Stimulated activated CD4-positive, alpha-beta T cell treated with anti-CD3 and anti-CD28 coated beads, Interleukin-1b, Interleukin-23, amount 100 ng/mL, for 4 hours (primary cell): ENCODE measurements at places on chromosomes 3 and 15.
A peak's percentile ranks its signal among the peaks of the same experiment; 100 is the strongest.

DNA sequence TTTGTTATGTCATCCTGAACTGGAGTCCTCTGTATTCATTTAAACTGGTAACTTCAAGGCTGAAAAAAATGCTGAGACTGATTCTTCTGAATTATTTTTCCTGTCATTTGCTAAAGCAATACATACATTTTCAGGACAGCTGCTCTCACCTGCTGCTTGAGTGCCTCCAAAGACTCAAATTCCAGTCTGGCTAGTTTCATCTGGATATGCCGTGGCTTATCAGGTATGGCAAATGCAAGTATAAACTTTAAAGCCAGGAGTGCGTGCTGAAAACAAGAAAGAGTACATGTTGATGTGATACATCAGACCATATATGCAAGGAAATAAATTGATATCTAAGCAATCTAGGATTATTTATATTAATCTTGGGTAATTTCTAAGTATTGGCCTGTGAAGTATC is 146.1 kb downstream of the SNRK start:
- no peak for DNase-seq

GRCh38 chr15:46386356-46386755 is 751.5 kb downstream of the SQOR start:
- DNase-seq: no peak

GRCh38 chr3:5431146-5431545 is 243.6 kb downstream of the EDEM1 start:
- DNase-seq: no peak

GRCh38 chr15:44788748-44789147 is 52.4 kb downstream of the TRIM69 start:
- DNase-seq: peak; percentile 26

GRCh38 chr3:181564222-181564621 is 147.5 kb upstream of the SOX2 start:
- no peak for DNase-seq

DNA sequence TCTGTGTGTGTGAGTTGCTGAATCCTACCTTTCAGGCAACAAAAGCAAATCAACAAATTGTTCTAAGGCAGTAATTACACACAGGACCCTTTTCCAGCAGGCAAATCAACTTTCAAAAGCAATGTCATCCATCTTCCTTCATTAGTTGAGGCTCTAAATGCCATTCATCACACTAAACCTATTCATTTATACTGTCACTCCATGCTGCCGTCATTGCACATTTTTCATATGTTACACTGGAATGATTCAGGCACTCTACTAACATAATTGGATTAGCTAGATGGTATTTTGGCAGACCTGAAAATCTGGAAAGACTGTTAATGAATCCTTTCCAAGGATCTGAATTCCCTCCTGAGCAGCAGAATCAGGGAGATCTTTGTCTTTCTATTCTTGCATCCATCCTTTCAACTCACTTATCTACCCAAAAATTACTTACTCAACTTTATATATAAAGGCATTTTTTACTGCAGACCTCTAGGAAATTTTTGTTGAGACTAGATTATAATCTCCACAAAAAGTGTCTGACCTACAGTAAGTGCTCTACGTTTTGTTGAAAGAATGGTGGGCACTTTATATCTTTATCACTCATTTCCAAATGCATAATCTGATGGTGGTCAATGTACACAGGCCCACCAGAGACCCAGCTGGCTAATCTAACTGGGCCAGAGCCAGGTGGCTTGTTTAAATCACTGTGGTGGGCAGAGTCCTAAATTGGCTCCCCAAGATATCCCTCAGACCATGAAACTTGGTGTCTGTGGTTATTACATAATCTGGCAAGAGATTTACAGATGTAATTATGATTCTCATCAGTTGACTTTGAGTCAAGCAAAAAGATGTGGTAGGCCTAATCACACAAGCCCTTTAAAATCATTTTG is 25.0 kb downstream of the MIX23 start:
- no peak for DNase-seq

DNA sequence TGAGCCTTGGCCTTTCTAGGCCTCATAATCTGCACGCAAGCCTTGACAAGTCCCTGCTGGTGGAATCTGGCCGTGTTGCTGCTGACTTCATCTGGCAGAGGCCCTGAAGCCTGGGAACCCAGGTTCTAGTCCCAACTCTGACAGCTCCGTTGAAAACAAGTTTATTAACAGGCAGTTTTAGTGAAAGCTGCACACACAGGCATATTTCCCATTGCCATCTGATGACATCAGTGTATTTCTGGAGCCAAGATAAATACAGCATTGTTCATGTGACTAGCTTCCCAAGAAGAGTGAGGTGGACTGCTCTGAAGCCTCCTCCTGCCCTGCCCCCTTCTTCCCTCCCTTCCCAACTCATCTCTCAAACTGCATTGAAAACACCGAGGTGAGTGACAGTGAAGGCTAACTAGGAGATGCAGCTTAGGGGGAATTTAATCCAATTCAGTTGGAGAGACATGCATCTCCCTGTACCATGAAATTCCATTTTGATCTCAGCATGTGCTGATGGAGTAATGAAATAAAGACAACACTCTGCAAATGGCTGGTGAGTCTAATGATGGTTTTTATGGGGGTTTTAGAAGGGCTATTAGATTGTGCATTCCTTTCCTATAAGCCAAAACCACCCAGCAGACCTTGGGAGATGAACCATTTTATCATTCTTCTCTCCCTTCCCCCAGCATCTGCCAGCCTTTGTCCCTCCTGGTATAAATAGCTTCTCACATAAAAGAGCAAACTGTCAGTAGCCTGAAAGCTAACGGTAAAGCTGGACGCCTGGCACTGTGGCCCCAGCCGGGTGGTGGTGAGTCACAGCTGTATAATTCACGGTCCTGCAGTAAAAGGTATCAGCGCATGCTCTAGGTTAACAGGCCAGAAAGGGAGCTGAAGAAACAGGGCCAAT is 38.0 kb downstream of the PRICKLE2 start:
- DNase-seq: no peak

DNA sequence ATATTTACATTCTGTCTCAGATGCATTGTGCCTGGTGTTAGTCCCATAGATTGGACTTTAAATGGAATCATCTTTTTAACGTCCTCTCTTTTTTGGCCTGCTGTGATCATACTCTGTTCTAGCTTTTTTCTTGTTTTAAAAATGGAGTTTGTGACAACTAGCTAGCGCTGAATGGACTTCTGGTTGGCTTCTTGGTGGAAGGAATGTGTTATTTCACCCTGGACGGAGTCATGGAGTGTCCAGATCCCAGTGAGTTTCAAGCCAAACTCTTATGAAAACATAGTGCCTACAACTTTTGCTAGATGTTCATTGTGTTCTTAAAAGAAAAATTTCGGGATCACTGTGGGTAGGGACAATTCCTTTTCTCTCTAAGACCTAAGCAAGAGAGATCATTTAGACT is 192.6 kb downstream of the TCF12 start:
- DNase-seq: no peak

DNA sequence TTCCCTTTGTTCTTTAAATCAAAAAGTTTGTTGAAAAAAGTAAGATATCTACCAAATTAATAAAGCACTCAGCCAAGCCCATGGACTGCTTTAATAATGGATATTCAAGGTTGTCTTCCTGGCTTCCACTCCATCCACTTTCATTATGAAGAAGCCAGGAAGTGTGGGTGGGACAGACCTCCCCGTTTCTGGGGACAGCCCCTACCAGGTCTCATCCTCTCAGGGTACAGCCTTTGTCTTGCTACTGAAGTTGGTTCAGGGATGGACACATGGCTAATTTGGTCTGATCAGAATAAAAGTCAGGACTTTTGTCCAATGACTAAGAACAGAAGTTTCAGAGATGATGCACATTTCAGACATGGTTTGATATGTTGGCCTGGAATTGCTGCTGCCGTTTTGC is 32.6 kb downstream of the CCNB2 start:
- DNase-seq: no peak

DNA sequence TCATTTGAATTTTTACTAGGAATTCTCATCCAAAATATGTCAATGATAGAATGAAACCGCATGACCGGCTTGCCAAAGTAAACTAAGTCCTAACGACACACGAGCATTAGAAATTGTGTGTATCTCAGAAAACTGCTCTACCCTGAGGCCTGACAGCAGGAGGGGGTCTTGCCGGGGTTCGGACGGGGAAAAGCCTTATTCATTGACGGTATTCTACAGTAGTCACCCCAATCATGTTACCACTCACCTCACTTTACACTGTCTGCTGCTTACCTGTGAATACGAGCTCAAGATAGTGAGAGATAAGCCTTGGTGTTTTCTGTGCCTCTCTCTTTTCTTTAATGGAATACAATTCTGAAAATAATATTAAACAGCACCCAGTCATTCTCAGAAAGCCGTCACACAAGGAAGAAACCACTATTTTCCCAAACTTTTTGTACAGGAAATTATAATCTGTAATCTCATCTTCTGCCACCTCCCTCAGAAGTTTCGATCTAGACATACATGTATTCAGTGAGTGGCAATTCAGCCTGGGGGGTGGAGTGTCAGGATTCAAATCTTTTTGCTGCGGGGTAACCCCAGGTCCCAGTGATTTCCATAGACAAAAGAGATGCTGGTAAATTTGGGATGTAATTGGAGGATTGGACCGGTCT is 492 bp upstream of the FAM43A start:
- no peak for DNase-seq

DNA sequence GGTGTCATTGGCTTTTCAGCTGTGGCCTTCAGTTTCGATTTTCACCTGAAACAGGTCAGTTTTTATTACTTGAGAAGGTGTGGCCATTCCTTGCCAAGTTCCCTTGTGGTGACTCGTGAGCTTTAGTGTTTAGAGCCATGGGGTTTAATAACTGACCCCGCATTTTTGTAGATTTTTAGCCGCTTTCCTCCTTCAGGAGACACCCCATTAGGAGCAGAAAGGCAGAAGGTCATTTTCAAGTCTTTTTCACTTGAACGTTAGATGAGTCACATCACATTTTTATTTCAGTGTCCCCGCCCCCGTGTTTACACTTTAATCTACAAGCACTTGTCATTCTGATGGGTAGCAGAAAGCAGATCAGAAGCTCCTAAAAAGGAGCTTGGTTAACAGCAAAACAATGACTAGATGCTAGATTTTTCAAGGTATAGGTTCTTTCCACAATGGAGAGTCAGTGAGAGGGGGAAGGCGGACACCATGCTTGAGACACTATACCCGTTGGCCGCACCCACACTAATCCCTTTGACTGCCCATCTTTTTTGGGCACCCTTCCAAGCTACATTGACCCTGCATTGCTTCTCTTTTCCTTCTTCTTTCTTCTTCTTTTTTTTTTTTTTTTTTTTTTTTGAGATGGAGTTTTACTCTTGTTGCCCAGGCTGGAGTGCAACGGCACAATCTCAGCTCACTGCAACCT is 132.7 kb downstream of the GHSR start:
- no peak for DNase-seq

DNA sequence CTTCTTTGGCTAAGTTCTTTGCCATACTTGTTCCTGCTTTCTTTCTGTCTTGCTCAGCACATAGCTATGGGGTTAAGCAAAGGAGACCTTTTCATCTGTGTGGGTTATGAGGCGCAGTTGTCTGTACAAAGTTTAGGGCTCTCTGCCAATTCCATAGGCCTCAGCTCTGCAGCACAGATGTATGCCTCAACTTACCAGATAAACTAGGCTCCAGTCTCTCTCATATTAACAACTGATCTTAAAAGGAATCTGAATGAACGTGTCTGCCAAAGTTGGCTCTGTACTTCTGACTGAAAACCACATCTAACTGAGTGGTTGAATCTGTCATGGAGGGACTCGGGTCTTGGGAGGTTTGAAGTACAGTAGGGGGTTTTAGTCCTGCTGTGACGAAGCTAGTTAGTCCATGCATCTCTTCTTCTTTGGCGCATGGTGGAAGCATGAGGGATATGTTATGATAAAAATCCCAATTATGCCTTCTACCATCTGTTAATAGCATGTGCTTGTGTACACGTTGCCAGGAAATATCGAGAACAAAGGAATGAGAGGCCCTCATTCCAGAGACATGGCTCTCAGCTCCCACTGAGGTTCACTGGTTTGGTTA is 114.6 kb upstream of the TSC22D2 start:
- DNase-seq: no peak

DNA sequence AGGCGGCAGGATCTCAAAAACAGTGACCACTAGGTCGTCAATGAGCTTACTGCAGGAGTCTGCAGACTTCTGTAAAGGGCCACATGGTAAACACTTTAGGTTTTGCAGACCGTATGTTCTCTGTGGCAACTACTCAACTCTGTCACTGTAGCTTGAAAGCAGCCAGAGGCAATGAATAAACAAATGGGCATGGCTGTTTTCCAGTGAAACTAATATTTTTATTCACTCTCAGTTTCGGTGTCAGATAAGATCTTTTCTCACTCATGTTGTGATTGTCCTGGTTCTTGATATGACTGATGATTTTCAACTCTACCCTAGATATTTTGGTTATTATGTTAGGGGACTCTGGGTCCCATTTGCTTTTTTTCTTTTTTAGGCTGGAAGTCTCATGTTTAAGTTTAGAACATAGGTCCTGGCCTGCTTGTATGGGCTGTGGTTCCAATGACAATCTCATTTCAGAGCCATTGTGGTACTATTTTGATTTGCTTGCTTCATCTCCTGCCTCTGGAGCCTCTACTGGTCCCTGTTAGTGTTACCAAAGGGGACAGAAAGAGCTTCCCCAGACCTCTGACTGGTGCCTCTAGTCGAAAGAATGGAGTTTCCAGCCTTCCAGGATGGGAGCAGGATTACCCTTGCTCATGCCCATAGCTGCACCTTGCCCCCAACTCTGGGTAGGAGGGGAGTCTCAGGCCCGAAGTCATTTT is 222.0 kb downstream of the STT3B start:
- no peak for DNase-seq

DNA sequence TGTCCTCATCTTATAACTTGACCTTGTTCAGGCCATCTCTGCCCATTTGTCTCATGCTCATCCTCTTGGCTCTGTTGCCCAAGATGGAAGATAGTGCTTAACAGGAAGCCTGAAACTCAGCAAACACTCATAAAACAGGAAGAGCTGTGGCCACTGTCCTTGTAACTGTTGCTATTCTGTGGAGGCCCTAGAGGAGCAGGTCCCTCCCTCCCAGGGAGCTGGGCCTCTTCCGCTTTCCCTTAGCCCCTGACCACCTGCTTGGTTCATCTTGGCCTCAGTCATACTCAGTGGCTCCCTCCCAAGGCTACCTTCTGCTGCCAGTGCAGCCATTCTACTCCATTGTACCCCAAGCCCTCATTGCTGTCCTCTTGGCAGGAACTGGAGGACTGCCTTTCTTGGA is 3.5 kb downstream of the MAPKAPK3 start:
- DNase-seq: no peak

DNA sequence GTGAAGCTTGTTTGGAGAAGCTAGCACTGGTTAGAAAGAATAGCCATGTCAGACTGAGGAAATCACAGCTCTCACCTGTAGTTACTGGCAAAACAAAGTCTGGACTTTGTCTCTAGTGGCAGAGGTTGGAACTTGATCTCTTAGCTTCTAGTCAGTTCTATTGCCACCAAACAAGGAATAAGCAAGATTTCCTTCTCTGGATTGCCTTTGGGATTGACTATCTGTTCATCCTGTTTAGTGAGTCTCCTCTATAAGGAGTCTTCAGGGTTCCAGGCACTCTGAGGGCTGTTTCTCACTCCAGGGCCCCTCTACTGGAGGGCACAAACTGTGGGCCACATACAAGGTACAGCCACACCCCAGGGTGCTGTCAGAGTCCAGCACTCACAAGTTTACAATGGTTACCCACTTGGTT is 426.6 kb upstream of the THBS1 start:
- no peak for DNase-seq

- DNase-seq: no peak
Measured at GRCh38 chr15:43792761-43793476, 799 bp downstream of the SERF2 start.

GRCh38 chr3:188526057-188526456 is 372.1 kb downstream of the LPP start:
- no peak for DNase-seq
